ENCODE measurements at places on chromosomes 11 and 22.

DNA sequence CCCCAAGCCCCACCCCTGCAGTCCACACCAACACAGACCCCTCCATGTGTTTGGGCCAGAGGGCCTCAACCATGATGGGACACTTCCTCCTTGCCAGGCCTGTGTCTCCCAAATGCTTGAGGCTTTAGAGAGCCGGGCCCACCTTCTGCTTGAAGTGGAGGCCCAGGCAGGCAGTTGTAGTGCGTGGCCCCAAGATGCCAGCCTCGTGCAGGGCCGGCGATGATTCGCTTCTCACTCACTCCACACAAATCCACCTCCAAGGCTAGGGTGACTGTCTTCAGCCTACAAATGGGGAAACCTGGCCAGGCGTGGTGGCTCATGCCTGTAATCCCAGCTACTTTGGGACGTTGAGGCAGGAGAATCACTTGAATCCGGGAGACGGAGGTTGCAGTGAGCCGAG, 5.7 kb downstream of the PRR5 start:
- no peak for DNase-seq

DNA sequence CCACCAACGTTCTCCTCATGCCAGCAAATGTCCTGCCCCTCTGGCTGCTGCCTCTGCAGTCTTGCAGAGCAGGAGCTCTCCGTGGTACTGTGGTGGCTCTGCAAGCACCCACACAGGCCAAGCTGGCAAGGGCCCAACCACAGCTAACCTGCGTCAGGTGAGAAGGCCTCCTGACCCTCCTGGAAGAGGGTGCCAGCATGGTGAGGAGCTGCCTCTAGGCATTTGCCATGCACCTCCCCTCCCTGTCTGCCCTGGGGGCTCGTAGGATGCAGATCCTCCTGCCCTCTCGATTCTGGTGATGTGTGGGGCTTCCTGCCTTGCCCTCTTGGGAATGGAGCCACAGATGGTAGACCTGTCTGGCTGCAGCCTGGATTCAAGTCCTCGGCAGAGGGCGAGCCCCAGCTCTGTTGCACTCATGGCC, 1408.8 kb downstream of the TBC1D22A start:
- no peak for DNase-seq

DNA sequence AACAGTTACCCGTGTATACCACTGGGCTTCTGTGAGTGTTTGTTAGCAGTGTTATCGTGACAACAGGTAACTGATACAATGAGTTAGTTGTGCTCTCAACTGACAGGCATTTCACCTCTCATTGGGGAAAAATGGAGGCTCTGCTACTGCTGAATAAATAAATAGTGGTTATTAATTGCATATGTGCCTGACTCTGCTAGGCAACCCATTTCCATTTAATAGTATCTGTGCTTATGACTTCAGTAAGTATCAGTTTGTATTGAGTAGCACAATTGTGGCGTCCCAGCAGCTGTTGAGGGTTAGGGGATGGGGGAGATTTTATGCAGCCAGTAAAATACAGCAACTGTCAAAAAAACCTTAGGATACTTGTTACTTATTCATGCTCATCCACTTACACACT, 123.4 kb upstream of the SEZ6L start:
- no peak for DNase-seq

DNA sequence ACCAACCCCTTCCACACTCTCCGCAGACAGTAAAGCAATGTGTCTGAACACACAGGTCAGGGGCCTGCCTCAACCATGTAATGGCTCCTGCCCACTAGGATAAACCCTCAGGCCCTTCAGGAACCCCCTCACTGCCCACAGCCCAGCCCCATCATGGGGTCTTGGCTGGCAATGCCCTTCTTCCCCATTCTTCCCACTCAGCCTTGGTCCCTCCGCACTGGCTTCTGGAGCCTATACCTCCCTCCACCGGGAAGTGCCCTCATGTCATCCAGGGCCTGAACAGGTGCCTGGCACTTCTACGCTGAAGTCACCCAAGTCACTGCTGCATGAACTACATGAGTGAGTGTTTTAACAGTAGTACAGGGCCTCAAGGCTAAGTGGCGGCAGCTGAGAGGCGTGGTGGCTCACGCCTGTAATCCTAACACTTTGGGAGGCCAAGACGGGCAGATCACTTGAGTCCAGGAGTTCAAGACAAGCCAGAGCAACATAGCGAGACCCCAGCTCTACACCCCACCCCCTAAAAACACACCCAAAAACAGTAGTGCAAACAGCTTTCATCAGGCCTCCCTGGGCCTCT, 74.8 kb upstream of the PITPNB start:
- DNase-seq: no peak

- DNase-seq: no peak
Observed at GRCh38 chr11:82969811-82970210, 68.3 kb downstream of the DDIAS start.

GRCh38 chr11:72738199-72739141, 13.7 kb downstream of the ARAP1 start:
- no peak for DNase-seq

DNA sequence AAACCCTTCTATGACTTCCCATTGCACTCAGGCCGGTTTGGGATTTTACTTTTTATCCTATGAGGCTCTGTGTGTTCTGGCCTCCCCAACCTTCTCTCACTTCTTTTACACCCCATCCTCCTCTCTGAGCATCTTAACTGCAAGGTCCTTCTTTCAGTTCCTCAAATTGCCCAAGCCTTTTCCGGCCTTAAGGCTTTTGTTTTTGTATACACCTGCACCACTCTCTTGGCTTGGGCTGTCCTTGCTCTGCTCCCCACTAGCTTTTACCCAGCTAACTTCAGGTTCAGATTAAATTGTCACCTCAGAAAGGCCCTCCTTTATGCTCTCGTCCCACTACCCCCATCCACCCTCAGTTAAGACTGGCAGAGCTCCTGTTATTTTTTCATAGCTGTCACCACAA, 55.5 kb downstream of the FAM83F start:
- no peak for DNase-seq

GRCh38 chr11:1557904-1558774, 13.9 kb downstream of the DUSP8 start:
- DNase-seq: no peak

DNA sequence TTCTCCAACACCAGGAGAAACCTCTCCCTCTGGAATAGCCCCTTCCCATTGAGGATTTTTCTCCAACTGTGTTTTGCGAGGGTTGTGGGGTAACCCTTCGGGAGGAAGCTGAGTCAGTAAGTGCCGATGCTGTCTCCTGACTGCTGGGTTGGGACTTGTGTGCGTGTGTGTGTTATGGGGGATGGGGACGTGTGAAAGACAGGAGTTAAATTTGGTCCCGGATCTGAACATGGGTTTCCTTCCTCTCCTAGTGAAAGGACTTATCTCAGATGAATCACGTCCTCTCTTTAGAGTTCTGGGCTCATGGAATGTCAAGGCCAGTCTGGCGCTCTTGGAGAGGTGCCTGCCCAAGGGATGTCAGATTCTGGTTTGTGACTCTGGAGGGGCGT, 33.3 kb downstream of the KIAA1671 start:
- no peak for DNase-seq

- no peak for DNase-seq
Observed at GRCh38 chr11:130474637-130475400, 26.4 kb downstream of the ADAMTS15 start.

DNA sequence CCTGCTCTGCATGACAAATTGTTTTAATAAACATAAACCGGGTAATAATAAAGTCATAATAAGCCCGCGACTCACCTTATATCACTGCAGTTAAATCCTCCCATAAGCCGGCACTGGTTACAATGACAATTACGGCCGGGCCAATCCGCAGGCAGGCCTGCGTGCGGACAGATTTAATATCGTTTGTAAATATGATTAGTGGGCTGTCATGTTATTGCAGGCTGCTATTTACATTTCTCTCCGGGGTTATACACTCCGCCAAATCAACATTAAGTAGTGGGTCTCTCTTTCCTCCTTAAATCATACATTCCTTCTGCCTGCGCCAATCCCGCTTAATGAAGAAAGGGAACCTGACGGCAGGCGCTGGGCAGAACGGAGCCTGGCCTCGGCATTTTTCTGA, 51.8 kb upstream of the LMO1 start:
- no peak for DNase-seq

DNA sequence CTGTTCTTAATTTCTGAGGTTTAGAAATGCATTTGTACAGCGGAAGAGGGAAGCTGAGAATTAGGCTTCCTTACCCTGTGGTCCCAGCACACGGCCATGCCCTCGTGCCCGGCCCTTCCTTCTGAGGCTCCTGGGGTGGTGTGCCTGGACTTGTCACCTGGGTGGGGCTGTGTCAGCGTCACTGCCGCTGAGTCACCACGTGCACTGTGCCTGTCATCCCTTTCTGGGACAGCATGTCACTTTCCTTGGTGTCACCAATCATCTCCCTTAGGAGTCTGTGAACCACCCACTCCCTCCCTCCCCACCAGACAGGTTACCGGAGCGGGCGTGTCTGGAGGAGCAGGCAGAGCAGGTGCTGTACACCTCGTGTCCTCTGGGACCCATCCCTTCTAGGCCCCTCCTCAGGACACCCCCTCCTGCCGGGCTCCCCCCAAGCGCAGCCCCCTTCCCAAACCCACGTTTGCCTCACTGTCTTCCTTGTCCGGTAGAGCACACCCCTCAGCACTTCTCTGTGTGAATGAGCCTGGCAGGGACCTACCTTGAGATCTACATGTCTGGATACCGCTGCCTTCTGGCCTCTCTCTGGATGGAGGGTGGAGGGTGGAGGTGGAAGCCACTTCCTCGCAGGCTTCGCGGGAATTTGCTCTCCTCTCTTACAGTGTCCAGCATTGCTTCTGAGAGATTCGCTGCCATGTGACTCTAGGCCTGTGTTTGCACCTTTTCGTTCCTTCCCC, 367.6 kb downstream of the TBC1D22A start:
- DNase-seq: no peak

- no peak for DNase-seq
Observed at GRCh38 chr11:28250192-28250591, 142.0 kb downstream of the METTL15 start.

GRCh38 chr22:45994491-45995404, 17.8 kb upstream of the WNT7B start:
- DNase-seq: peak; percentile 71

DNA sequence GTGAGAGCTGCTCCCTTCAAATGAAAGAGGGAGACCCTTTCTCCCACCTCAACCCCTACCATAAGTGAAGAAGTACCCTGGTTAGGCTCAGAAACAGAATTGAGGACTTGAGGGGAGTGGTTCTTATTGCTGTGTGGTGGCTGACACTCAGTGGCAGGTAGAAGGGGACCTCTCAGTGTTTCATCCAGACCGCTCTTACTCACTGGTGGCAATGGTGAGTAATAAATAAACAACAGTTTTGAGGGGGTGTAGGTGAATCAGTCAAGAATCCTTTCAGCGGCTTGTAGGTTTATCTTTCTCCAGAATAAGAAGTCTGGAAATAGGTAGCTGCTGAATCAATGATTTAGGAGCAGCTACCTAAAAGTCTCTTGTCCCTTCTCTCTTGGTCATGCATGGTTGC, 403.4 kb upstream of the B3GAT1 start:
- DNase-seq: no peak

GRCh38 chr11:114239753-114240161, 56.4 kb upstream of the NNMT start:
- DNase-seq: no peak

- DNase-seq: no peak
Observed at GRCh38 chr11:68454767-68455166, 5.8 kb upstream of the PPP6R3 start.

DNA sequence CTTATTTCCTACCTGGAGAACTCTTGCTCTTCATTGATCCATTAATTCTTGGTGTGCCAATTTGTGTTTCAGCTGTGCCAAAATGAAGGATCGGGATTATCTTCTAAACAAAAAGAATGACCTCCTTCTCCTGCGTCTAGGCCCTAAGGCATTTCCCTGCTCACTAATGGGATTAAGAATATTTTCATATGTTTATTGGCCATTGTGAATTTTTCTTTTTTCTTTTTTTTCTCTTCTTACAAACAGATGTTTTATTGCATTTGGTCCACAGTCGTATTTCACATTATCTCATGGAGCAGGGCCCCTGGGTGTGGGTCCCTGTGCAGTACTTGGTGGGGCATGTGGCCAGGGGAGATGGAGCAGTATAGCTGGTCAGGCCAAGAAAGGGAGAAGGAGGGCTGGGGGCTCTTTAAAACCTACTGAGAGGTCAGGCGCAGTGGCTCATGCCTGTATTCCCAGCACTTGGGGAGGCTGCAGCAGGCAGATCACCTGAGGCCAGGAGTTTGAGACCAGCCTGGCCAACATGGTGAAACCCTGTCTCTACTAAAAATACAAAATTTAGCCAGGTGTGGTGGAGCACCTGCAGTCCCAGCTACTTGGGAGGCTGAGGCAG, 35.3 kb upstream of the HORMAD2 start:
- no peak for DNase-seq

- no peak for DNase-seq
Observed at GRCh38 chr11:72373163-72373562, 61.2 kb downstream of the CLPB start.

DNA sequence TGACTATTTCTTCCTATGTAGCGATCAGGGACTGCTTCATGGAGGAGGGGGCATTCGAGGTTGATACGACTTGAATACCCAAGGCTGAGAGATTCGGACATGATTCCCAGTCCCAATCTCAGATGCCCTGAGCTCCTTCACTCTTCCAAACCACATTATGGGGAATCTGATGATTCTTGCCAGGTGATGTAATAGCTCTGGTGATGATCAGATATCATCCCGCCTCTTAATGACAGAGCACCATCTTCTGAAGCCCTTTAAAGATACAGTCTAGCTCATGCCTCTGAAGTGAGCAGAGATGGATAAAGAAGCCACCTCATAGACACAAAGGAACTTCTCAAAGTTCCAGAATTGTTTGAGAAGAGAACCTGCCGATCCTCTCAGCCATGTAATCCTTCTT, 8.9 kb upstream of the CLMP start:
- no peak for DNase-seq

GRCh38 chr11:69183613-69184012, 27.9 kb downstream of the SMIM38 start:
- DNase-seq: no peak

- DNase-seq: no peak
Observed at GRCh38 chr11:16857186-16857585, 118.7 kb downstream of the C11orf58 start.

- DNase-seq: no peak
Observed at GRCh38 chr11:19979519-19979845, 180.8 kb downstream of the DBX1 start.

GRCh38 chr22:41469218-41469851, 418 bp downstream of the ACO2 start:
- DNase-seq: no peak

- no peak for DNase-seq
Observed at GRCh38 chr11:90500922-90501568, 278.2 kb upstream of the CHORDC1 start.

DNA sequence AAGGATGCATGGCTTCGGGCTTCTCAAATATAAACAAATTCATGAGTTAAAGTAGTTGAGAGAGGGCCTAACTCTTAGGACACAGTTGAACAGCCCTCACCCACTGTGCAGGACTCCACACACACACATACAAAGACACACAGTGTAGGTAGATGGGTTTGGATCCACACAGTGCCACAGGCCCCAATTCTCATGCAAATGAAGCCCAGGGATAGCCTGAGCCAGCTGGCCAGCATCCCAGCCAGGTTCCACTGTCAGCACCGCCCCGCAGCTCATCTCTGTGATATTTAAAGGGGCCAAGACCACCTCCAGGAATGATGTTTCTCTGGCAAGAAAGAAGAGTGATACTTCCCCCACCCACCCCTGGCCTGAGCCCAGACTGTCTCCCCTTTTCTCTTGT, 11.7 kb downstream of the SLC35C1 start:
- no peak for DNase-seq
